Glomerular endothelial cell (primary cell): ENCODE measurements at places on chromosomes 6 and 20.

- no peak for DNase-seq
Measured at GRCh38 chr6:12291839-12292604, 1.9 kb downstream of the EDN1 start.

DNA sequence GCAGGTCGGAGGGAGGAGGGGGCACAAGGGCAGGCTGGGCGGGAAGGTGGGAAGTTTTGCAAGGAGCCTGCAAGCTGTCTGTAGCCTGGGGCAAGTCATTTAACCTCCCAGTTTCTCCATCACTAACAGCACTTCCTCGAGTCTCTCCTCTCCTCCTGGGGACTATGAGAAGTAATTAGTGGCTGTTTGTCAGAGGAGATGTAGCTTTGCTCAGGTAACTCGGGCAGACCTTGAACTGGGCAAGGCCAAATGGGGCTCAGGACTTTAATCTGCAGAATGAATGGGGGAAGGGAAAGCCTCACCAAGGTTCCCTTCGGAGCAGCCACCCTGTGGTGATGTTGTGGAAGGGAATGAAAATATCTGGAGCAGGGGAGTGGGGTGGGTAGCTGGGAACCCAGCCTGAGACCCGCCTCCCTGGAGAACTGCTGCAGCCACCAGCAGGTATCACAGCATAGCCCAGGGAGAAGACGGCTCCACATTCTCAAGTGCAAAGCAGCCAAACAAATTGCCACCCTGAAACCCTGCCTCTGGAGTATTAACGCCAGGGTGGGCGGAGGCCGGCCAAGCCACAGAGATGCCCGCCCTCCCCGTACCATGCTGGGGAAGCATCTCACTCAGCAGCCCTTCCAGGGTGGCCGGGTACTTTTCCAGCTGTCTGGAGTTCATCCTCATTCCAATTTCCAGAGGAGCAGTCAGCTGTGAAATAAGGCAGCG is 6.1 kb upstream of the LEMD2 start:
- no peak for DNase-seq

DNA sequence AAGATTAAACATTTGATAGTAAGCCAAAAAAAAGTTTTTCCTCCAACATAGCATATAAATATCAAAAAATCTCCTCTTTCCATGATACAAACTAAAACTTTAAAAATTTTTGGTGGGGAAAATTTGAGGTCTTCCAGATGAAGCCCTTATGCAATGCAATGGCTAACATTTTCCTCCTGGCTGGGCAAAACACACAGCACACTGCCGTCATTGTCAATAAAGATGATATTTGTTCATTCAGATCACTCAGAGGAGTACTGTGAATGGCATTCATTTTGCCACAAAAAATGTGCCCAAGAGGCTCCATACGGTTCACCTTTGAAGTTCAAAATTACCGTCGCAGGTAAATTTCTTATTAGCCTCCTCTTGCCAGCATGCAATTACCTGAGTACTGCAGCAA is 33.9 kb upstream of the FBXO9 start:
- DNase-seq = no peak

- no peak for DNase-seq
Measured at GRCh38 chr6:93964926-93965325, 545.6 kb upstream of the EPHA7 start.

DNA sequence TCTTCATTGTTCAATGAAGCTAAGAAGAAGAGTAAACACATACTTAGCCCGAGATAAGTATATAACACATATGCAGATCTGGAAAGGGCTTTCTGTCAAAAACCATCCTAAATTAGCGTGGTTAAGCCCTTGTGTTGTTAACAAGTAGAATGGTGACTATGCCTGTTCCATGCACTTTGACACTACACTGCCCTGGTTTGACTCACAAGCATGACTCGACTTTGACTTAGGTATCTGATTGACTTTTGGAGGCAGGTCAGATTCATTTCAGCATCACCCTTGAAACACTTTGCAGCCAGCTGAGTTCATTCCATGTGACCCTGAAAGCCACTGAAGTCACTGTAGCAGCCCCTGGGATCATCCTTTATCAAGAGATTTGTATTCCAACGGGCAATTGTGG is 239.8 kb downstream of the TBX18 start:
- DNase-seq = no peak

DNA sequence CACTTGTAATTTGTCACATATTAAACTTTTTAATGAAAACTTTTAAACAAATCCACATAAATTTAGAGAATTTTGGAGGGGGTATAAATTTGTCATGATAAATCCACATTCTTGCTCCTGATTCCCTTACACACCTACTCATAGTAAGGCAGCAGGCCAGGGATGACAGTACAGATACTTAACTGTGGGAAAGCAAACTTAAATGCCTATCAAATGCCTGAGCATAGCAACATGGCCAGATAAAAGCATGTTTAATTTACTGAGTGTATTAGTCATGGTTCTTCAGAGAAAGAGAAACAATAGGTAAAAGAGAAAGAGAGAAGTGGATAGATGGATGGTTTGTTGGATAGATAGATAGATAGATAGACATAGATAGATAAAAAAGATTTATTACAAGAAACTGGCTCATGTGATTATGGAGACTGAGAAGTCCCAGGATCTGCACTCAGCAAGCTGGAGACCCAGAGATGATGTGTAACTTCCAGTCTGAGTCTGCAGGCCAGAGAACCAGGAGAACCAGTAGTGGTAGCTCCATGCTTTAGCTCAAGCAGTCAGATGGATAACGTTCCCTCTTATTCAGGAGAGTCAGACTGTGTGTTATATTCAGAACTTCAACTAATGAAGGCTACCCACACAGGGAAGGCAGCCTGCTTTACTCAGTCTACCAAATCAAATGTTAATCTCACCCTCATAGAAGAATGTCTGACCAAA is 15.9 kb upstream of the ADGRF1 start:
- no peak for DNase-seq

DNA sequence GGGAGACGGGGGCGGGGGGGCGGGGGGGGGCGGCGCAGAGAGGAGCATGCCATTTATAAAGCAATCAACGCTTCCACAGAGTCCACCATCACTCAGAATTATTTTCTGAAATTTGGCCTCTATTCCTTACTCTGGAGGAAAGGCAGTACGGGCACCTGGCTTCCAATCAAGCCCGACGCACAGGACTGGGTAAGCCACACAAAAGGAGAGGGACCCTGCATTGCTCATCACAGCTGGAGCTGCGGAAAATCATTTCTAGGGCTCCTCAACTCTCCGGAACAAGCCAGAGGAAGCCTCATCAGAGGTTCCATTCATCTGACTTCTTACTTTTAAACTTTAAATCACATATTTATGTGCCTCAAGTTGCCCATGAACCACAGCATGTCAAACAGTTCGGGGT is 55.9 kb downstream of the TTI1 start:
- DNase-seq = no peak

DNA sequence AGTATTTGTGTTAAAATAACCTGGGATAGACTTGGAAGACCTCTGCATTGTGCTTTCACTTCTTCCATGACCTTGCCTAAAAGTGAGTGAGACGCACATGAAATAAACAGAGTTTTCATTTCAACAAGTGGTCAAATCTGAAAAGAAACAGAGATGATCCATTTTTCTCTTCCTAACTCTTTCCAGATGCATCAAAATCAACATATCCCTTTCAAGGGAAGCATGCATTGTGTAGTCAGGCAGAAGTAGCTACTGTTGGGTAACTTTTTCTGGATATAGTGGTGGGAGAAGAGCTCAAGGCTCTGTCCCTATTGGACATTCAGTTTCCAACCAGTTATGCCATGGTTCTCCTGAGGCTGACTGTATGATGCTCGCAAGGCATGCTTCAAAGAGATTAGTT is 233.0 kb upstream of the JAG1 start:
- no peak for DNase-seq

GRCh38 chr6:27279513-27280063 is 32.1 kb downstream of the PRSS16 start:
- DNase-seq = no peak
